ENCODE measurements at places on chromosomes 5 and 9.

- DNase-seq: no peak
Observed at GRCh38 chr9:124635285-124635684, 128.1 kb upstream of the NR5A1 start.

DNA sequence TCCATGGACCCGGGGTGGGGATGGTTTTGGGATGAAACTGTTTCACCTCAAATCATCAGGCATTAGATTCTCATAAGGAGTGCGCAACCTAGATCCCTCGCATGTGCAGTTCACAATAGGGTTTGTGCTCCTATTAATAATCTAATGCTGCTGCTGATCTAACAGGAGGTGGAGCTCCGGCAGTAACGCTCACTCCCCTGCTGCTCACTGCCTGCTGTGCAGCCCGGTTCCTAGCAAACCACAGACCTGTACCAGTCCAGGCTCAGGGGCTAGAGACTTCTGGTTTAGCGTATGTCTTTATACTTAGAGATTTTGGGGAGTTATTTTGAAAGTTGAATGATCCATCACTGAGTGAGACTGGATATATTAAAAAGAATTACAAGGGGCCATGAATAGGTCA, 50.2 kb downstream of the RICTOR start:
- DNase-seq: no peak

- no peak for DNase-seq
Observed at GRCh38 chr9:129428864-129429577, 191.9 kb downstream of the C9orf50 start.

DNA sequence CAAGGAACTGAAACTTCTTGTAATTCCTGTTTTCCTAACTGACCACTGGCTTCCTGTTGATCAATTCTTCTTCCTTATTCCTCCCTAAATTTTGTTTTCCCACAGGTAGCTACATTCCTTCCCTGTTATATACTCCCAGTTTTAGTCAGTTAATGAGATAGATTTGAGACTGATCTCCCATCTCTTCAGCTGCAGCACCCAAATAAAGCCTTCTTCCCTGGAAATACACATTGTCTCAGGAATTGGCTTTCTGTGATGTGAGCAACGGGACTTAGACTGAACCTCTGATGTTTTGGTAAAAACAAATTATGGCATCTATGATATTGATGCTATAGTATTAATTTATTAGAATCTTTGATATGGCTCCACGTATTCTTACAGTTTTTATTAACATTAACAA, 617.3 kb upstream of the ST8SIA4 start:
- no peak for DNase-seq

- no peak for DNase-seq
Observed at GRCh38 chr5:135476615-135477581, 24.7 kb upstream of the TIFAB start.

GRCh38 chr9:117782931-117783788, 79.0 kb downstream of the TLR4 start:
- peak; percentile 54 for DNase-seq

- DNase-seq: no peak
Observed at GRCh38 chr5:154861946-154862345, 3.5 kb downstream of the CNOT8 start.

DNA sequence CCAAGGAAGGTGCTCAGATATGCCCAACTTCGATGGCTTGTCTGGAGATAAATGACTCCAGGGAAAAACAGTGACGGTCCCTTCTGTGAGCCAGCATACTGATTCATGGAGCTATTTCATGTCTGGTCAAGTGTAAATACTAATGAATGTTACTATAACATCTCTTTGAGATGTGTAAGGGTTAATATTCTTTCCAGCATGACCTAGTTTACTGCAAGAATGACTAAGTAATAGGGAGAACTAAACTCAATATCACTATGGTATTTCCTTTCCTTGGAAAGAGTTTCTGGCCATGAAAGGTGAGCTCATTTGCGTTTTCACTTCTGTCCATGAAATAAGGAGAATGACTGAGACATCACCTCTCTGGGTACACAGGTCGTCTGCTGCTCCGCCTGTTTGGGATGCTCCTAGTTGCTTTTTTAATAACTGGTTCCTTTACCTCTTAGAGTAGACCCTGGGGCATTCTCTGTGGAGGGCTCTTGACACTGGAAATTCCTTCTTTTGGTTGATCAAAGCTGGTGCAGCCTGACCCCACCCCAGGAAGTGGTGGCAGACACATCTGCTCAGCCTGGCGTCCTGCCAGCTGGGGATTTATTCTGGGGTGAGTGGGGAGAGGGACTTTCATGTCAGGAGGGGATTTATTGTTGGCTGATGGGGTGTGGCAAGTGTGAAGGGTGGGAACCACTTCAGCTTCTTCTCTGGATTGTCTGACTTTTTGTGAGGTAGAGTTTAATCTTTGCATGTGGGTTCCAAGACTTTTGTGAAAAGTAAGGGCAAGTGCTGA, 250.0 kb upstream of the MPDZ start:
- DNase-seq: no peak

DNA sequence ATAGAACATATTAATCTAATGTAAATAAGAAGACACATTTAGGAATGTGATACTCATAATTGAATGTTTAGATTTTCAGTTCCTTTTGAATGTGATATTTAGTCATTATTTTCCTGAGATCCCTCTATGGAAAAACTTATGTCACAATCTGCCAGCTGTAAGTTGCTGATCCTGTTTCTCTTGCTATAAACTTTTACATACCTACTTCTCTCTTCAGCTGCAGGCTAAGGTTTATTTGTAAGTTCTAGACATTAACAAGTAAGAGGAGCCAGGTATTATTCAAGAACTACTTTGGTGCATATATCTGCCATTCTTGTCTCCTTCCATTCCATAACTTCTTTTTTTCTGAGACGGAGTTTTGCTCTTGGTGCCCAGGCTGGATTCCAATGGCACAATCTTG, 462.4 kb downstream of the PRR16 start:
- DNase-seq: no peak

DNA sequence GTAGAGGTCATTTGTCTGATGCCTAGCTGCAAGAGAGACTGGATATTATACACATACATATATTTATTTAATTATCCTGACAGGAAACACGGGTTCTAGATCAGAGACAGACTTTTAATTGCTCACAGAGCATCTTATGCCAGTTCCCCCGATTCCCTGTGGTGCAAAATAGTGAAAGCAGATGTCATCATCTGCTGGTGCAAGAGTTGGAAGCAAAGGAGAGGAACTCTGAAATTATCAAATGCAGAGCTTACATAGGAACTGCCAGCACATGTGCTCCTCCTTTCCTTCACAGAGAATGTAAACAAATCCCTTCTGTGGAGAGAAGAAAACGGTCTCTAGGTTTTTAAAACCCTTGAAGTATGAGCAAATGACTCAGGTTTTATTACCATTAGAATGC, 69.3 kb downstream of the DTWD2 start:
- no peak for DNase-seq

DNA sequence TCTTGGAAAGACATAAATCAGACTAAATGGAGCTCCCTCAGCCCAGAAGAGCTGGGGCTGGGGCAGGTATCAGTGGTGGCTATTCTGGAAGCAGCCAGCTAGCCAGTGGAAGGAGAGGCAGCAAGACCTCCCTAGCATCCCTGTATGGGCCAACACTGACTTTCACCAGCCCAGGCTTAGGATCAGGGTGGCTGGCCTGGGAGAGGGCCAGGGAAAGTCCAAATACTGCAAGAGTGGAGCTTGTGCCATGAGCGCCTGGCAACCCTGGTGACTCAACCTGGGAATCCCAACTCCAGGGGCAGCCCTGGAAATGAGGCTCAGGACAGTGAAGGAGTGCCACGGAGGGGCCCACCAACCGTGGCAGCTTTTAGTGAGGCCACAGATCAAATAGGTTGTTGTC, 7.6 kb upstream of the IRF1 start:
- DNase-seq: peak; percentile 38

DNA sequence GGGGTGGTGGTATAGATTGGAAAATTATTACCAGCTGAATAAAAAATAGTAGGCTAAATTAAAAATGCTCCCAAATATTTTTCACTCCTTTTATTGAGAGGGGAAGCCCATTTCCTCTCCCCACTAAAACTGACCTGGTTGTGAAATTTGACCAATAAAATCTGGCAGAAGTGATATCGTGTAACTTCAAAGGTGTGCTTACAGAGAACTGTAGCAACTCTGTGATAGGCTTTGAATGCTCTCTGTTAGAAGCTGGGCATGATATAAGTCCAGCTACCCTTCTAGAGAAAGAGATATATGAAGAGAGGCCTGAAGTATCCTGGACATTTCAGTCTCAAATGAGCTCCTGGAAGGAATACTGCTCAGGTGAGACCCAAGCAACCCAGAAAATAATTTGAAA, 10.2 kb upstream of the RFK start:
- no peak for DNase-seq

DNA sequence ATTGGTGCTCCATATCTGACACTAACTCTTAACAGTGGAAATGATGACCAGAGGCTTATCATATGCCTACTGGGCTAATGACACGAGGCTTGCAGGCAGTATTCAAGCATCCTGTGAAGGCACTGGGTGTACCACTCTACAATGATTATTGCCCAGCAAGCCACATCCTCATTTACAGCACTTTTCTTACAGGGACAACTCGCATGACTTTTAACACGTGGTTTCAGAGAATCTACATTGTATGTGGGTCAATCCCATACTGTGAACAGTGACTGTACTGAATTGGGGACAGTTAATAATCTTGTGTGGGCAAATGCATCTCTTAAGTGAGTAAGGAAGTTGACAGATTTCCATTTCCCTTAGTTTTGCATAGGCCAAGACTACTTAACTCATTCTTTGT, 260.0 kb downstream of the TRPM3 start:
- no peak for DNase-seq

GRCh38 chr5:53063176-53063575, 46.4 kb downstream of the MOCS2 start:
- DNase-seq: no peak

- no peak for DNase-seq
Observed at GRCh38 chr9:11549311-11549794, 936.6 kb upstream of the PTPRD start.

- DNase-seq: no peak
Observed at GRCh38 chr9:133517711-133518110, 7.0 kb downstream of the MYMK start.

GRCh38 chr9:131277287-131277909, 1.1 kb upstream of the FAM78A start:
- no peak for DNase-seq

GRCh38 chr5:149549461-149550267, 1.6 kb downstream of the CSNK1A1 start:
- DNase-seq: no peak

GRCh38 chr5:135511761-135512575, 23.8 kb downstream of the NEUROG1 start:
- no peak for DNase-seq

- no peak for DNase-seq
Observed at GRCh38 chr9:2032234-2032633, 17.1 kb downstream of the SMARCA2 start.

GRCh38 chr5:146208916-146209522, 5.6 kb downstream of the RBM27 start:
- no peak for DNase-seq

DNA sequence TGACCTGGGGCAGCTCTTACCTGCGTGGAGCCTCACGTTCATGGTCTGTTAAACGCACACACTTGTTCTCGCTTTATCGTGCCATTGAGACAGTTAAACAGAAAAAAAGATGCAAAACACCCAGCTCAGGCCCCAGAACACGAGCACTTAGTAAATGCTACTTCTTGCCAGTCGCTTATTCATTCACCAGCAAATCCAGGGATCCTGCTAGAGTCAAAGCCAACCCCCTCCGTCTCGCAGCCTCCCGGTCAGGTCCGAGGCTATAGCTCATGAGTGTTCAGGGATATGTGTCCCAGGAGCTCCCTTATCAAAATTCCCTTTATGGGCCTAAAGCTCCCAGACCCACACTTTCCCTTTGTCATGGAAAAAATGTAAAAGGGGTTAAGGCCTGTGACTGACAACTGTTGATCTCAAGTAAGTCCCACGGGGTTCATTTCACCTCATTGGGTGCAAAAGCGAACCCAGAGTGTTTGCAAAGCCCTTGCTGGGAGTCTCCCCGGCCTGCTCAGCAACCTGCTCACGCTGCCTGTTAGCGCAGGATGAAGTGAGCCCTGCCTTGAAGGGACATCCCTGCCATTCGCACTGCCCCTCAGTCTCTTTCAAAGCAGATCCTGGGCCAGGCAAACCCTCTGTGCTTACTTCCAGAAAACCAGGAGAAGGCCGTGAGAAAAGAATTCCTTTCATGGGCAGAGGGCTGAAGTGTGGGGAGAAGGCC, 40.7 kb downstream of the HRH2 start:
- DNase-seq: no peak

GRCh38 chr5:137346281-137346680, 152.8 kb downstream of the SPOCK1 start:
- DNase-seq: no peak

DNA sequence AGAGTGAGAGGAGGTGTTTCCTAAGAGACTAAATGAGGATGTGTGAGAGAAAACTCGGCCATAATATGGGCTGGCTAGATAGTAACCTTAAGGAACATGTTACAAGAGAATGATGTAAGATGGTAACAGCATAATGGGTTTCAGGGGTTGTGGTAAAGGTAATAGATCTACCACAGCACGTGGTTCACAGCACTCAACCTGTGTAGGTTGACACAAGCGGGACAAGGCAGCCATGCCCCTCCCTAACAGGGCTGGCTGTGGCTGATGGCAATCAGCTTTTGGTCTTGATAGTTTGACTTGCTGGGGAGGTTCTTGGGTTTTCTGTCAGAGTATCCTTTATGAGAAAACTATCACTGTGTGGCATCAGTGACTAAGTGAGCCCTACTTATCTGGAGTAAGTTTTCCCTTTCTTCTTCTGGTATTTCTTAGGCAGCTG, 138.6 kb downstream of the TRIO start:
- no peak for DNase-seq

GRCh38 chr5:25489834-25490538, 845.2 kb upstream of the CDH10 start:
- DNase-seq: no peak

DNA sequence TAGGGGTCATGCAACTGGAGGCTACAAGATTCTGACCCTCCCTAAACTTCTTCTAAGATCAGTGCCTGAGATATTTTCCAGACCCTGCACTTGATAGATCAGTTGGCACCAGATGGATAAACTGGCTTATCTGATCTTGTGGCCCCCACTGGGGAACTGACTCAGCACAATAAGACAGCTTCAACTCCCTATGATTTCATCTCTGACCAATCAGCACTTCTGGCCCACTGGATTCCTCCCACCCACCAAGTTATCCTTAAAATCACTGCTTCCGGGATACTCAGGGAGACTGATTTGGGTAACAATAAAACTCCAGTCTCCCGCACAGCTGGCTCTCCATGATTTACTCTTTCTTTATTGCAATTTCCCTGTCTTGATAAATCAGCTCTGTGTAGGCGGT, 2180.4 kb upstream of the WWC1 start:
- no peak for DNase-seq

DNA sequence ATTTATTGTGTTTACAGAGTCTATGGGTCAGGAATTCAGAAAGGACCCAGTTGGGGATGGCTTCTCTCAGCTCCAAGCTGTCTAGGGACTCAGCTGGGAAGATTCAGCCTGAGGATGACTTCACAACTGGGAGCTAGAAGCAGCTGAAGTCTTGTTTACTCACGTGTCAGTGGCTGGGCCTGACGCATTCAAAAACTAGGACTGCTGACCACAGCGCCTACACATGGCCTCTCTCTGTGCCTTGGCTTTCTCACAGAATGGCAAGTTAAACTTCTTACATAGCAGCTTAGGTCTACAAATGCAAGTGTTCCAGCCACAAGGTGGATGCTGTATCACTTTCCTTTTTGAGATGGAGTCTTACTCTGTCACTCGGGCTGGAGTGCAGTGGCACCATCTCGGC, 16.3 kb upstream of the PPP2CA start:
- DNase-seq: no peak

All from H1 (cell line).